Mammary microvascular endothelial cell (primary cell): ENCODE measurements at places on chromosomes 11 and 22. TPM values are rescaled to one million over a fixed set of nuclear protein-coding genes. Genes with fewer than 3 reads are reported as not detected.

The GP1BB gene
- 1.0 and 3.7 TPM in 2 replicates for total RNA-seq

The HEPN1 gene
- not detected in 2 replicates for total RNA-seq

The MUC5AC gene
- not detected in 2 replicates for total RNA-seq

The OR10A6 gene
- total RNA-seq, result not detected in 2 replicates

The MRGPRF gene
- total RNA-seq, result 0.07 TPM in 1 of 2 replicates, not detected in the other

The FOLH1 gene
- 1.1 and 2.5 TPM in 2 replicates for total RNA-seq

The TLCD5 gene
- total RNA-seq, result 5.1 and 7.7 TPM in 2 replicates

The BMAL1 gene
- 11.1 and 13.9 TPM in 2 replicates for total RNA-seq

The FGF3 gene
- total RNA-seq, result not detected in 2 replicates

The KRTAP5-1 gene
- not detected in 2 replicates for total RNA-seq

The SOX10 gene
- total RNA-seq, result not detected in 2 replicates

The FDX1 gene
- 11.5 and 15.9 TPM in 2 replicates for total RNA-seq

The PNPLA5 gene
- total RNA-seq, result not detected in 2 replicates

The FGF19 gene
- not detected in 2 replicates for total RNA-seq

The BDNF gene
- total RNA-seq, result 1.0 and 1.1 TPM in 2 replicates

The LIF gene
- total RNA-seq, result 0.33 and 0.49 TPM in 2 replicates

The EMSY gene
- 20.1 and 25.9 TPM in 2 replicates for total RNA-seq

The MB gene
- total RNA-seq, result not detected in 2 replicates

The CSNK2A3 gene
- total RNA-seq, result 1.2 and 1.5 TPM in 2 replicates

The TIMP3 gene
- 107 and 113 TPM in 2 replicates for total RNA-seq

The GRK3 gene
- 0.69 and 1.5 TPM in 2 replicates for total RNA-seq

The CD6 gene
- not detected in 2 replicates for total RNA-seq

The SCGB1A1 gene
- not detected in 2 replicates for total RNA-seq

The ARHGAP20 gene
- total RNA-seq, result 0.53 and 0.59 TPM in 2 replicates

The OR51I1 gene
- not detected in 2 replicates for total RNA-seq

The PRR33 gene
- not detected in 2 replicates for total RNA-seq

The RGL4 gene
- total RNA-seq, result not detected in 2 replicates

The GRM5 gene
- 0.07 and 0.15 TPM in 2 replicates for total RNA-seq

The CST6 gene
- total RNA-seq, result 0.20 and 0.25 TPM in 2 replicates

The C22orf23 gene
- 0.44 TPM in 1 of 2 replicates, not detected in the other for total RNA-seq

The PTPN5 gene
- not detected in 2 replicates for total RNA-seq

The LGR4 gene
- total RNA-seq, result 0.40 and 0.89 TPM in 2 replicates

The GPHA2 gene
- total RNA-seq, result not detected in 2 replicates

The TSKU gene
- total RNA-seq, result 16.9 and 18.3 TPM in 2 replicates

The SCGB1D2 gene
- not detected in 2 replicates for total RNA-seq

The ANO5 gene
- 0.05 and 0.13 TPM in 2 replicates for total RNA-seq

The PDGFD gene
- total RNA-seq, result 14.5 and 16.1 TPM in 2 replicates

The TRIM48 gene
- not detected in 2 replicates for total RNA-seq

The OR52N1 gene
- not detected in 2 replicates for total RNA-seq

The SERHL2 gene
- 2.0 and 2.9 TPM in 2 replicates for total RNA-seq

The FAM83F gene
- total RNA-seq, result not detected in 2 replicates

The OR4C45 gene
- not detected in 2 replicates for total RNA-seq

The CCDC89 gene
- total RNA-seq, result 0.10 and 0.13 TPM in 2 replicates

The OR2D2 gene
- total RNA-seq, result not detected in 2 replicates

The SHISA8 gene
- not detected in 2 replicates for total RNA-seq
